GM23338 (cell line): ENCODE measurements at places on chromosomes 2 and 18. TPM values are rescaled to one million over a fixed set of nuclear protein-coding genes. Genes with fewer than 3 reads are reported as not detected.

GRCh38 chr2:104849101-104849500, 4.8 kb upstream of the POU3F3 start:
- DNase-seq = no peak
- H3K4me1 ChIP-seq = peaks cover 70% of the 10 kb centered on the region
- H3K4me3 ChIP-seq = no peak overlapping the region
- no peak overlapping the region for H3K27ac ChIP-seq

- no peak overlapping the region for H3K27ac ChIP-seq
- H3K27me3 ChIP-seq = no peaks in the 10 kb centered on the region
- H3K4me1 ChIP-seq = no peaks in the 10 kb centered on the region
- DNase-seq = no peak
- no peak overlapping the region for H3K4me3 ChIP-seq
These were observed 12.8 kb downstream of the PSMD1 start for GRCh38 chr2:231069379-231070054.

- H3K36me3 ChIP-seq = no peaks in the 10 kb centered on the region
- H3K27me3 ChIP-seq = no peaks in the 10 kb centered on the region
- H3K27ac ChIP-seq = no peak overlapping the region; the same call in 1 of the 2 replicates
These were observed 15.4 kb downstream of the ACOXL start for GRCh38 chr2:110747522-110748488.

GRCh38 chr2:132776287-132776686, 106.3 kb upstream of the LYPD1 start:
- no peaks in the 10 kb centered on the region for H3K27me3 ChIP-seq
- peak; percentile 20 for DNase-seq
- no peak overlapping the region for H3K27ac ChIP-seq
- no peak overlapping the region for H3K4me3 ChIP-seq

GRCh38 chr2:110205660-110206455, 1.0 kb upstream of the NPHP1 start:
- H3K27me3 ChIP-seq = no peaks in the 10 kb centered on the region
- H3K4me1 ChIP-seq = peaks cover 4% of the 10 kb centered on the region; the same call in 1 of the 2 replicates
- no peak for DNase-seq
- no peak overlapping the region for H3K27ac ChIP-seq

DNA sequence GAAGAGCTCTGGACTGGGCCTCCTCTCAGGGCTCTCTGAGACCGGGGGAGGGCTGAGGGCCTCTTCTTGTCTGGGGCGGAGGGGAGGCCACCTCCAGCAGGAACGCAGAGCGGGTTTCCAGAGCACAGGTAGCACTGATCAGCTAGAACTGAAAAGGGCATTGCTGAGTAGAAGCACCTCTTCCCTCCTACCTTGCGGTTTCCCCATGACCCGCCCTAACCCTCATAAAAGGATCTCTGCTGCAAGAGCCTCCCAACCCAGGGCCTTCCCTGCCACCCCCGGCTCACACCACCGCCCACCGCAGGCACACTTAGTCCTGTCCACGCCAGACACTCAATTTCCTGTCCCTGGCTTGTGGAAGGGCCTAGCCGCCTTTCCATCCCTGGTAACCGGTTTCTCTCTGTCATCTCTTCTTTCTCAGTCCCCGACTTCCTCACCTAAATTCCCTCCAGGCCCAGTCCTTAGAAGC, 966 bp downstream of the ADCY3 start:
- H3K4me1 ChIP-seq = peaks cover 3% of the 10 kb centered on the region; the same call in 1 of the 2 replicates
- H3K27me3 ChIP-seq = no peaks in the 10 kb centered on the region
- DNase-seq = no peak
- H3K36me3 ChIP-seq = no peaks in the 10 kb centered on the region
- no peak overlapping the region for H3K27ac ChIP-seq
- H3K4me3 ChIP-seq = peak overlapping the region; percentile 71

DNA sequence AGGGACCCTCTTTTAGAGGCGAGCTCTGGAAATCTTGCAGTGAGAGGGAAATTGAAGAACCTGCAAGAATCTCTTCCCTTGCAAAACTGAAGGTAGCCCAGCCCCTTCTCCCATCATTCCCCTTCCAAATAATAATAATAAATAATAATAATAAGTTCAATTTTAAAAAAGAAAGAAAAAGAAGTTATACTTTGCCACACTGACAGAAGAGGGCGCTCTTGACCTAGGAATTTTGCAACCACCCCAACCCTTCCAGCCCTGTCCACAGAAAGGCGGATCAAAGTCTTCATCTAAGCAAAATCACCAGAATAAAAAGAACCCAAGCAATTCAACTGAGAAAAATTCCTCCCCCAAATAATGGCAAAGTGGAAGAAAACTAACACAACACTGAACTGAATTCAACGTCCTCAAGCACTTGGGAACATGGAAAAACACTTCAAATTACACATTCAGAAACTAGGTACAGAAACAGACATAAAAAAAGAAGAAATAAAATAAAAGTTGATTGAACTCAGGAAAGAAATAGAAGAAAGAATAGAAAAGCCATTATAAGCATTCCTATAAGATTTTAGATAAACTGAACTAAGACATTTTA, 98.9 kb upstream of the GLS start:
- H3K27me3 ChIP-seq = no peaks in the 10 kb centered on the region
- H3K36me3 ChIP-seq = peaks cover 5% of the 10 kb centered on the region
- no peak overlapping the region for H3K27ac ChIP-seq
- no peak overlapping the region for H3K4me3 ChIP-seq
- DNase-seq = peak; percentile 77
- peaks cover 7% of the 10 kb centered on the region for H3K4me1 ChIP-seq

DNA sequence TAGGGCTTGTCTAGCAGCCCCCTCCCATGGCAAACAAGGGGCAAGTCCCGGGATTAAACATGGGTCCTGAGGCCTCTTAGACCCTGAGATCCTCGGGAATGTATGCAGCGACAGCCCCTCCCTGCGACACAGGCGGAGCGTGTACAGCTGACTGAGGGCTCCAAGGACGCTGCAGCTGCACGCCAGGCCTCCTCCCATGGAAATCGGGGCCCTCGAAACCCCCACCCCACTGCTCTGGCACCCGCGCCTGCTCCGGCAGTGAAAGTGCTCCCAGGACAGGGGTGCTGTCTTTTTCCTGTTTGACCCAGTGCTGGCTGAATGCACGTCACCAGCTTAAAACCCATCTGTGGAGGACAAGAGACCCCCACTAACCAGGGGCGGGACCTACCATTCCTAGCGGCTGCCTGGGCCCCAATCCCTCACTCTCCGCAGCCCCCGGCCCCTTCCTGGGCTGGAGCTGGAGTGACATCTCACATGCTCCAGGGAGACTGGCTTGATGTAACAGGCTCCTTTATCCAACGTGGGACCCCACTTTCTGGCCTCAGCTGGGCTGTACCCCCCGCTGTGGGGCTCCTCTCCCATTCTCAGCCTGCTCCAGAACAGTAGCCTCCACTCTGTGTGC, 247.7 kb downstream of the TWIST2 start:
- no peak overlapping the region for H3K27ac ChIP-seq
- H3K4me3 ChIP-seq = no peak overlapping the region
- H3K36me3 ChIP-seq = no peaks in the 10 kb centered on the region

- no peak overlapping the region for H3K27ac ChIP-seq
- H3K36me3 ChIP-seq = no peaks in the 10 kb centered on the region
- H3K27me3 ChIP-seq = peaks cover 9% of the 10 kb centered on the region; the same call in 1 of the 2 replicates
- H3K4me1 ChIP-seq = no peaks in the 10 kb centered on the region
- H3K4me3 ChIP-seq = no peak overlapping the region
- no peak for DNase-seq
These were observed 6.6 kb downstream of the GKN2 start for GRCh38 chr2:68946117-68946516.

DNA sequence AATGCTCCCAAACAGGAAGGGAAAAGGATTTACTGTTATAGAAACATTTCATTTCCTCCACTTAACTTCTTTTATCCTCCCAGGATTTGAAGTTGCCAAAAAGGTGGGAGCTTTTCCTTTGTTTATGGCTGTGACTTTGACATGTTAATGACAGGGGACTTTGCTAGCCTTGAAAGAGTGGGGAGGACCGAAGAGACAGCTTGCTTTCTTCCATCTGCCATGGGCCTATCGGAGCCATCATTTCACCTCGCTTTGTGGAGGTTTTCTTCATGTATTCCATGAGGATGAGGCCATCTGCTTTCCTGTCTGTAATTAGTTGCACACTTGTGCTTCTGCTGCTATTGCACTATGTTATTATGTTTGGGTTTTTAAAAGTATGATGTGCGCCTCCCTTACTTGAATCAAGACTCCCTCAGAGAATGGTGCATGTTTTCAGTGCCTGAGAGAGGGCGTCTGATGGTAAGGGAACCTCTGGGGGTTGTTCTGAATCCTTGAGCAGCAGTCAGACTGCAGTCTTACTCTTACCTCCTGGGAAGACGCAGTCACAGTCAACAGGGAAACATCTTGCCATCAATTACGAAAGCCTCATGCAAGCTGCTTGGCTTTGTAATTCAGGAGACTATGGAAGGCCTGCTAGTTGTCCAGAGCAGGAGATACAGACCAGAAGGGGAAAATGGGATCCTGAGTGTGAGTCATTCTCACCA, 173.3 kb upstream of the MGAT5 start:
- peak; percentile 12 for DNase-seq
- H3K36me3 ChIP-seq = no peaks in the 10 kb centered on the region
- no peaks in the 10 kb centered on the region for H3K27me3 ChIP-seq

The PLCD4 gene
- 0.80 TPM in 1 of 2 replicates, not detected in the other for total RNA-seq

The MRPS5 gene
- total RNA-seq = 51.9 and 57.8 TPM in 2 replicates

The CYP27A1 gene
- 4.2 and 6.9 TPM in 2 replicates for total RNA-seq

The NEUROD1 gene
- total RNA-seq = not detected in 2 replicates

The SP140L gene
- 0.66 and 1.7 TPM in 2 replicates for total RNA-seq
